Aorta (tissue), 5 donors: ENCODE measurements at places on chromosomes 11 and 22. TPM values are rescaled to one million over a fixed set of nuclear protein-coding genes. Genes with fewer than 3 reads are reported as not detected.

SPECC1L gene
- 92.0 TPM for total RNA-seq

DNA sequence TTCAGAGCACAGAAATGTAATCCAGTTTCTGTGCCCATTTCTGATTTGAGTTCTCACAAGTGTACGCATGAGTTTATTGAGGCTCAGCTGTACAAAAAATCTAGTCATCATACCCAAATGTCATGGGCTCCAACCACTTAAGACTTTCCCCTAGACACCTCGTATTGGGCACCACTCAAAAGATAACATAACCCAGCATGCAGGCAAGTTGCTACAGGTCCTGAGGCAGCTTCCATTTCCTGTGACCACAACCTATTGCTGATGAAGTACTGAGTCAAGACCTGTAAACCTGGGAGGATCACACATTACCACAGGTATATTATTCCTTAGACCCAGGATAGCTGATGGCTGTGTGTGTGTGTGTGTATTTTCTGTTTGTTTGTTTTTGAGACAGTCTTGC, 95.2 kb downstream of the MRTFA start:
- no peaks in the 10 kb centered on the region for H3K27me3 ChIP-seq
- DNase-seq: no peak
- no peaks in the 10 kb centered on the region for H3K36me3 ChIP-seq
- no peak overlapping the region for H3K4me3 ChIP-seq

DNA sequence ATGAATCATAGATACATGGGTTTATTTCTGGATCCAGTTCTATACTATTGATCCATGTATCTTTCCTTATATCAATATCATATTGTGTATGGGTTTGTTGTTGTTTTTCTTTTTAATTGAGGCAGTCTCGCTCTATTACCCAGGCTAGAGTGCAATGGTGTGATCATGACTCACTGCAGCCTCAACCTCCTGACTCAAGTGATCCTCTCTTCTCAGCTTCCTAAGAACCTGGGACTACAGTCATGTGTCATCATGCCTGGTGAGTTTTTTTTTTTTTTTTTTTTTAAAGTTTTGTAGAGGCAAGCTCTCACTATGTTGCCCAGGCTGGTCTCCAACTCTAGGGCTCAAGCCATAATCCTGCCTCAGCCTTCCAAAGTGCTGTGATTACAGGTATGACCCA, 1589.4 kb upstream of the TENM4 start:
- H3K27me3 ChIP-seq: no peaks in the 10 kb centered on the region
- H3K4me1 ChIP-seq: no peaks in the 10 kb centered on the region
- no peaks in the 10 kb centered on the region for H3K36me3 ChIP-seq
- DNase-seq: no peak
- H3K4me3 ChIP-seq: no peak overlapping the region

- H3K27me3 ChIP-seq: no peaks in the 10 kb centered on the region
- no peak overlapping the region for H3K4me3 ChIP-seq
Measured at GRCh38 chr11:36211761-36212430, 77.3 kb downstream of the COMMD9 start.

DNA sequence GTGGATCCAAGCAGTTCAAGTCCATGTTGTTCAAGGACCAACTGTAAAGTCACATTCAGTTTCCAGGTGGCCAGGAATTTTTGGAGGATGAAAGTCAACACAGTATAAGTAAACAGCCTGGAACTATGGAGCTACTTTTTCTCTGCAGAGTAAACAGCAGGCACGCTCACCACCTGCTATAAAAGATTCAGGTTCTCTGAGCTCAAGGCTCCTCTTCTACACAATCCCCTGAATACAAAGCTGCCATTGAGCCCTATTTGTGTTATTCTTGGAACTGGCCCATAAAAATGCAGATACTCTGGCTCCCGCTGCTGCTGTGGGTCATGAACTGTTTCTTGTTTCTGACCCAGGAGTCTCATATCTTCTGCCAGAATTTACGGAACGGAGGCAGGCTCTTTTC, 56.9 kb upstream of the PRR5 start:
- no peak for DNase-seq
- no peak overlapping the region for H3K27ac ChIP-seq
- H3K4me3 ChIP-seq: no peak overlapping the region

GRCh38 chr11:32072872-32073643, 17.8 kb upstream of the RCN1 start:
- no peak overlapping the region for H3K4me3 ChIP-seq
- H3K27ac ChIP-seq: no peak overlapping the region
- DNase-seq: no peak

CDC42EP2 gene
- 16.2 TPM for total RNA-seq

GRCh38 chr22:40302149-40302548, 44.2 kb upstream of the ADSL start:
- peaks cover 5% of the 10 kb centered on the region for H3K36me3 ChIP-seq
- H3K4me1 ChIP-seq: no peaks in the 10 kb centered on the region
- H3K27me3 ChIP-seq: no peaks in the 10 kb centered on the region
- DNase-seq: no peak
- H3K27ac ChIP-seq: no peak overlapping the region

DNA sequence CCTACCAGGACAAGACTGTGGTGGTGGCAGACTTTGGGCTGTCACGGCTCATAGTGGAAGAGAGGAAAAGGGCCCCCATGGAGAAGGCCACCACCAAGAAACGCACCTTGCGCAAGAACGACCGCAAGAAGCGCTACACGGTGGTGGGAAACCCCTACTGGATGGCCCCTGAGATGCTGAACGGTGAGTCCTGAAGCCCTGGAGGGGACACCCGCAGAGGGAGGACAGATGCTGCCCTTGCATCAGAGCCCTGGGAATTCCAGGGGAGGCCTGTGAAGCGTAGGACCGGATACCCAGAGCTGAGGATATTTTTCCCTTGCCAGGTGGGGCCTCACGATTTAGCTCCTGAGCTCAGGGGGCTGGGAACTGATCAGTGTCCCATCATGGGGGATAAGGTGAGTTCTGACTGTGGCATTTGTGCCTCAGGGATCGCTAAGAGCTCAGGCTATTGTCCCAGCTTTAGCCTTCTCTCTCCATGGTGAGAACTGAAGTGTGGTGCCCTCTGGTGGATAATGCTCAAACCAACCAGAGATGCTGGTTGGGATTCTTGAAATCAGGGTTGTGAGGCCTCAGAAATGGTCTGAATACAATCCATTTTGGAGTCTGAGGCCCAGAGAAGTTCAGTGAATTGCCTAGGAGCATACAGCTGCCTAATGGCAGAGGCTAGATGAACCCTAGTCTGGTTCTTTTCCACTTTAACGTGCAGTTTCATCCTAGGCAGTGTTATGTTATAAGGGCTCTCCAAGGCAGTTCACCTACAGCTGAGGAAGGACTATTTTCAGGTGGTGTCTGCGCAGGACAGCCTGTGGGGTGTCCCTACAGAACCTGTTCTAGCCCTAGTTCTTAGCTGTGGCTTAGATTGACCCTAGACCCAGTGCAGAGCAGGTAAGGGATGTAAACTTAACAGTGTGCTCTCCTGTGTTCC, 19.5 kb downstream of the PIK3IP1 start:
- peak; percentile 48 for DNase-seq
- no peak overlapping the region for H3K4me3 ChIP-seq
- no peak overlapping the region for H3K27ac ChIP-seq
- no peaks in the 10 kb centered on the region for H3K36me3 ChIP-seq

- H3K4me1 ChIP-seq: no peaks in the 10 kb centered on the region
- H3K27ac ChIP-seq: no peak overlapping the region
- no peaks in the 10 kb centered on the region for H3K36me3 ChIP-seq
- H3K27me3 ChIP-seq: no peaks in the 10 kb centered on the region
- no peak overlapping the region for H3K4me3 ChIP-seq
Measured at GRCh38 chr11:128628686-128629085, 41.3 kb upstream of the ETS1 start.

DNA sequence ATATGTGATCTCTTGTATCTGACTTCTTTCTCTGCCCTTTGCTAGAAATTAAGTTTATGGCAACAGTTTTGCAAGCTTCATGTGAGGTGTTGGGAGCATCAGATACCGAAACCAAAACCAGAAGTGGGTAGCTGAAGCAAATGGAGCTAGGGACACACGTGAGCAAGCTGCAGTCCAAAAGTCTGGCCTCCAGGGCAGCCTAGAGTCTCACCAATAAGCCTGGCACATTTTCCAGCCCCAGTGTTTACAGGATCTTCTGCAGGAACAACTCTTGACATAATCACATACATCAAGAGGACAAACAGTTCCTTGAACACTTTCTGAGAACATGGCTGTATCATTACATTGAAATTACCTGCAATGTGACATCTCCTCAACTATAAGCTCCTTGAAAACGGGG, 114.1 kb downstream of the LARGE1 start:
- DNase-seq: no peak
- H3K27ac ChIP-seq: no peak overlapping the region
- H3K36me3 ChIP-seq: no peaks in the 10 kb centered on the region
- no peaks in the 10 kb centered on the region for H3K27me3 ChIP-seq

DNA sequence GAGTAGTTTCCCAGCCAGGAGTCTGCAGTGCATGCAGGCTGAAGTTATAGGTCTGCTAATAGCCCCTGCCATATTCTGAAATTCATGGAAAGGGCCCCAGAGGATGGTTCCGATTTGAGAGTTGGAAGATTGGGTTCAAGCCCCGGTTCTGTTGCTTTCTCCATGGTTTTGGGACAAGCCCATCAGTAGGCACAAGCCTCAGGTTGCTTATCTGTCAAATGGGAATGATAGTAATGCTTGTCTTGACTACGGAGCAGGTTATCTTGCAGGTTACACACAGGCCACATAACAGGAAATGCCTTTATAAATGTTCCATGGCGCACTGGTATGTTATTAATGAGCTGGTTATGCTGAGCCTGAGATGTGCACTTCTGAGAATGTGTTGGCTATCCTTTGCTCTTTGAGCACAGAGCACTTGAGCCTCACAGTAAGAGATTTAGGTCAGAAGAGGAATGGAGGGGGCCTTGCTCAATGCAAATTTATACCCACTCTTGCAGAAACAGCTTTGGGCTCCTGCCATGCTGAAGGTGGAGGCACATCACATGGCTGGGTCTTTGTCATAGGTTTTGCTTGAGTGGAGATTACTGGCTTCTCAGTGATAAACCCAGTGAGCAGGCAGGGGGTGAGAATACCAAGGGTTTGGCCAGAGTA, 47.1 kb downstream of the ZNRF3 start:
- H3K27me3 ChIP-seq: no peaks in the 10 kb centered on the region
- H3K4me1 ChIP-seq: peaks cover 17% of the 10 kb centered on the region
- H3K36me3 ChIP-seq: no peaks in the 10 kb centered on the region
- H3K27ac ChIP-seq: no peak overlapping the region
- no peak overlapping the region for H3K4me3 ChIP-seq
- DNase-seq: no peak

- H3K4me3 ChIP-seq: no peak overlapping the region
- no peak overlapping the region for H3K27ac ChIP-seq
- no peaks in the 10 kb centered on the region for H3K36me3 ChIP-seq
- peak; percentile 39 for DNase-seq
- H3K27me3 ChIP-seq: no peaks in the 10 kb centered on the region
- H3K4me1 ChIP-seq: no peaks in the 10 kb centered on the region
Measured at GRCh38 chr22:30874431-30875370, 93.9 kb downstream of the MORC2 start.
